ENCODE measurements at places on chromosomes 2 and 18.

- no peak for DNase-seq
Measured at GRCh38 chr2:52288596-52288995, 1256.7 kb upstream of the NRXN1 start.

GRCh38 chr2:53104263-53104662 is 663.3 kb upstream of the CHAC2 start:
- DNase-seq: no peak

DNA sequence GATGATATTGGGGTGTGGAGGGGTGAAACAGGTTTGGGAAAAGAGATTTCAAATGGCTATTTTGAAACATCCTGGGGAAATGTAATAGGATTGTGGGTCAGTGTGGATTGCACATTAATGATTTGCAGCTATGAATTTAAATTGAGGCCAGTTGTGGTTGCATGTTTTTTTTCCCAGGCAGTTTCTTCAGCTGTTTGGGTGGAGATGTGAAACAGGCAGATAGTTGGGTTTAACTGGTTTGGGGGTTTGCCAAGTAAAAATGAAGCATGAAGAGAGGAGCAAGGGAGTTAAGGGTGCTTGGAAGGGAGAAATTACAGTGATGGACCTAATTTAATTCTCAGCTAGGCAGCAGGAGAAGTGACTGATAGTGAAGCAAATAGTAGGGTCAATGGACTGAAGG is 16.8 kb downstream of the GPD2 start:
- no peak for DNase-seq

DNA sequence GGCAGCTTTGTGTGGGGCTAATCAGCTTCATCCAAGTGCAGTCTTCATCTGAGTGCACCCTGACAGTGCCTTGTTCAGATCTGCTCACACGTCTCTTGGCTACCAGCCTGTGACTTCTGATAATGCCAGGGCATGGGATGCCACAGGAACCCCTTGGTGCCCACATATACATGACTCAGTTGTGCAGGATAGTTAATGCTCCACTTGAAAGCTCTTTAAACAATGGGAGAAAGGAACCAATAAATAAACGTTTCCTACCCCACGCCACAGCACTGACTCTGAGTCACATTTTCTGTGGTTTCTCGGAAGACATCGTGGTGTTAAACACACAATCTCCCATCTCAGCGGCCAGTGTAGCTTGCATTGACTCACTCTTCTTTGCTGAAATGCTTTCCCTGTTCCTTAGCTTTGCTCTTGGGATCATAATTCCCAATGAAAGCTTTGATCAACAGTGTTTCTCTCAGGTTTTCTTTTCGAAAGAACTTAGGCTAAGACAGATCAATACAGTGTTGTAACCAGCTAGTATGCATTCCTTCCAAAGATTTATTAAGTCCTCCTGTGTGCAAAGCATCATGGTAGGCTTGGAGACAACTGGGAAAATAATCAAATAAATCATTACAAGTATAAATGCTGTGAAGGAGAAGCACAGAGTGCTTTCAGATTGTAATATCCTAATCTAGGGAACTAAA is 142.0 kb downstream of the COPS8 start:
- DNase-seq: no peak

- no peak for DNase-seq
Measured at GRCh38 chr2:27832396-27832795, 57.8 kb downstream of the RBKS start.

DNA sequence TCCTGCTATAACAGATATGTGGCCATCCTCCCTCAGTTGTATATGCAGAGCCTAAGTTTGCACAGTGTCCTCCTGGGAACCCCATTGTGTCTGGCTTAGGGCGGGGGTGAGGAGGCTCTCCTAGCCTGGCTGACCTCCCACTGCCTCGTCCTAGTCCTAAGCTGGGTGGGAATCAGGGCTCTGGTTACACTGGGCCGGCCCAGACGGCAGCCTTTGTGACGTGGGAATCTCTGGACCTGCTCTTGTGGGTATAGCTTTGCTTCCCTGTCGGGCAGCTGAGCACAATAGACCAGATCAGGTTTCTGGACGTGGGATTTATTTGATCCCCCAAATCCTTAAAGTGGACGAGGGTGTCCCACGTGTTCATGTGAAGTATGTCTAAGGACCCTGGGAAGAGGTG is 2.9 kb downstream of the ACKR3 start:
- DNase-seq: peak; percentile 51

DNA sequence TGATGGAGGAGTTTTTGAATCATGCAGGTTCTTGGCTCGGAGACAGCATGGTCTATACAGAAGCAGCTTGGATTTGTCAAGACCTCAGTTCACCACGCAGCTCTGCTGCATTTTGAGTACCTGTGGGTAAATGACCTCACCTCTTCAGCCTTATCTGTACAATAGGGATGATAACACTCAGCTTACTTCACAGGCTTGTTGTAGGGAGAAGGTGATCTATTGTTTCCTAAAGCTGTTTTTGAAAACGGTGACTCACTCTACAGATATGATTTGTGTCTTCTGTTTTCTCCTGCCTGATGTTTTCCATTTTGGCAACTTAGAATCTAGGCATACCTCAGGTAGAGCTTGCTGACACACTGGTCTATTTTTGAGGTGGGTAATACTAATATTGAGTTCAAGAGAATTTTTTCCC is 80.3 kb downstream of the FMNL2 start:
- DNase-seq: no peak

- DNase-seq: no peak
Measured at GRCh38 chr2:108492364-108492763, 41.9 kb upstream of the LIMS1 start.

DNA sequence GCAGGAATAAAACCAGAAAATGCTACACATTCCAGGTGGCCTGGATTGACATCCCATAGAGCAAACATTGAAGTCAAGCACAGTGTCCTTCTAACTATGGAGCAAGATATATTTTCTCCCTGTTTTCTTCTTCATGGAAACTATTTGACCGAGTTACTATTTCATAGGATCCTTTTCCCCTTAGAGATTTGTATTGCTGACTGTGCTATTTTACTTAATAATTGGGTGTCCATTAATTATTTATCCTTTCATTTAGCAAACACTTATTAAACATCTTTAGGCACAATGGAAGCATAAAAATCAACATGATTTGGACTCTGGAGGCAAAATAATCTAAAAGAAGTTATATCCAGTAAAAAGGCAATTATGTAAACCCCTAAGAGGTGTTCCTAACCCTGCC is 782.8 kb upstream of the ACVR2A start:
- DNase-seq: no peak

DNA sequence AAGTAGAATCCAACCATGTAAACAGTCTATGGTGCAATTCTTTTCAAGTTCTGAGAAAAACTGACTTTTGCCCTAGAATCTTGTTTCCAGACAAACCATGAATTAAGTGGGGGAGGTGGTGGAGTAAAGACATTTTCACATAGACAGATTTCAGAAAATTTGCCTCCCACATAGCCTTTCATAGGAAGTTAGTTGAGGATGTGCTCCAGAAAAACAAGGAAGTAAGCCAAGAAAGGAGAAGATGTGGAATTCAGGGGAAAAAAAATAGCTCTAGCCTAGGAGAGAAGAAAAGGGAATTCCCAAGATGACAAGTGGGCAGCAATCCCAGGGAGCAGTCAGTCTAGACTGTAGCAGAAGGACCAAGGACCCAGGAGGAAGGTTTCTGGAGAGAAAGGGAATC is 17.4 kb downstream of the RUFY4 start:
- DNase-seq: no peak

- no peak for DNase-seq
Measured at GRCh38 chr2:227411320-227411989, 23.7 kb upstream of the SCYGR1 start.

DNA sequence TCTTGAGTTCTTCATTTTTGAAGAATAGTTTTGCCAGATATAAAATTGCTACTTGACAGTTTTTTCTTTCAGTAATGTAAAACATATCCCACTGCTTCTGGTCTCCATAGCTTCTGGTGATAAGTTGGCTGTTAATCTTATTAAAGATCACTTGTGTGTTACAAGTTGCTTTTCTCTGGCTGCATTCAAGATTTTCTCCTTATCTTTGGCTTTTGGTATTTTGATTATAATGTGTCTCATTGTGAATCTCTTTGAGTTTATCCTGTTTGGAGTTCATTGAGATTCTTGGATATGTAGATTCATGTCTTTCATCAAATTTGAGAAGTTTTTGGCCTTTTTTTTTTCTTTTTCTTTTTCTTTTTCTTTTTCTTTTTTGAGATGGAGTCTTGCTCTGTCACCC is 20.2 kb upstream of the ADNP2 start:
- DNase-seq: no peak

GRCh38 chr2:174615871-174616436 is 18.4 kb upstream of the WIPF1 start:
- peak; percentile 44 for DNase-seq

DNA sequence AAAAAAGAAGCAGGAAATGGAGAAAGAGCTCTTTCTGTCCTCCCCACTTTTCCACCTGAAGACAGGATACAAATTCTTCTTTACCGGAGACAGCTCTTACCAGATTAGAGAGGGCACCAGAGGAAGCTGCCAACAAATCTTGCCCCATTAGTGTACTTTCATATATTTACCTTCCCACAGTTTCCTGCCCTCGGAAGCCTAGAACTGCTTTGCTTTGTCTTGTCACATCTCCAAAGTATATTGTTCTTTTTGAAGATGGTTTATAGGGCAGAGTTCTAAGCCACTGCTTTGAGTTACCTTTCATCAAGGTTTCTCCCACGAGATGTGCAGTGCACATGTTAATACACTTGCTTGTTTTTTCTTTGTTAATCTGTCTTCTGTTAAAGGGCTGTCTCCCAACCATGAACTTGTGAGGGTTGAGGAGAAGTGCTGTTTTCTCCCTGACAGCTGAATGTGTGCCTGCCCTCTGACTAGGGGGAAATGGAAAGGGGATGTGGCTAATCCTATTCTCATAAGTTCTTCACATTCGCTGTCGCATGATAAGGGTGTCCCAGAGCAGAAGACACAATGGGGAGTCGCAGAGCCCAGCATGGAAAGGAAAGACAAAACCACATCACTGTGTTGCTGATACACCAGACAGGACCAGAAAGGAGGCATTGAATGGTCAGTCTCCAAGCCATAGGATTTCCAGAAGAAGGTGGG is 24.2 kb downstream of the CENPA start:
- no peak for DNase-seq

DNA sequence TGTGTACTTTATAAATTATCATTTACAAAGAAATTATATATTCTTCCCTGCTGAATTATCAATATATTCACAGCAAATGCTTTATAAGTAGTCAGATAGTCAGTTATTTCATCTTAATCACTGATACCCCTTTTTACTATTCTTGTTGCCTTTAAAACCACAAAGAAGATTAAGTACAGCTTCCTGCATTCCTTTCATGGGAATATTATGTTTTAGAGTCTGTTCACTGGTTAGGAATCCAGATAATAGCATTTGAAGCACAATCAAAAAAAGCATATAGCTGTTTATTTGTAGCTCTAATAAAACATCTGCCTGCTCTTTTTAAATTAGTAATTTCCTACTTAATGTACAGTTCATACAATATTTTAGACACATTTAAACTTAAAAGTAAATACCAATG is 508.9 kb downstream of the FBXO15 start:
- no peak for DNase-seq

GRCh38 chr2:40102447-40102846 is 323.4 kb upstream of the THUMPD2 start:
- DNase-seq: no peak

GRCh38 chr2:198161151-198161550 is 356.8 kb downstream of the PLCL1 start:
- DNase-seq: no peak

- peak; percentile 16 for DNase-seq
Measured at GRCh38 chr18:48017635-48018034, 87.2 kb upstream of the SMAD2 start.

DNA sequence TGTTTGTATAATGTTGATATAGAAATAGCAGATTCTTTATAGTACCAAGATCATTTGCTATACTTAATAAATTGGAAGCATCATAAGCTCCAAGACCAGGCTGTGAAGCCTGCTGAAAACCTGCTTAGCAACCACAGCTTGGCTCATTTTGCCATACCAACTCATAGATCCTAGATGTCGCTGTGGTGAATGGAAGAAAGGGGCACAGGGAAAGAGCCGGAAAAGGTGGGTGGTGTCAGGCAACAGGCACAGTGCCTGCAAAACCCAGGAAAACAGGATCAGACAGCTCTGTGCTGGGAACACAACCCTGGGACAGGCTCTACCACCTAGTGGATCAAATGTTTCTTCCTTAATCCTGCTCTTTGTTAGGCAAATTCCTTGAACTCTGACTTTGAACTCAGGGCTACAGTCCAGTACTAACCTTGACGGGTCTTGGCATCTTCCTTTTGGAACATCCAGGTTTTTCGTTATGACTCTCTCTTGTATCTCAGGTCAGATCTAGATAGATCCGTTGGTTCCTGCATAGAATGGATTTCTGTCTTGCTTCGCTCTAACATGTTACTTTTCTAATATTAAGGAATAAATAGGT is 31.6 kb downstream of the TWSG1 start:
- DNase-seq: peak; percentile 70

GRCh38 chr2:68995916-68996315 is 17.1 kb upstream of the ANTXR1 start:
- DNase-seq: no peak

- DNase-seq: no peak
Measured at GRCh38 chr18:11183637-11184036, 34.3 kb upstream of the PIEZO2 start.

DNA sequence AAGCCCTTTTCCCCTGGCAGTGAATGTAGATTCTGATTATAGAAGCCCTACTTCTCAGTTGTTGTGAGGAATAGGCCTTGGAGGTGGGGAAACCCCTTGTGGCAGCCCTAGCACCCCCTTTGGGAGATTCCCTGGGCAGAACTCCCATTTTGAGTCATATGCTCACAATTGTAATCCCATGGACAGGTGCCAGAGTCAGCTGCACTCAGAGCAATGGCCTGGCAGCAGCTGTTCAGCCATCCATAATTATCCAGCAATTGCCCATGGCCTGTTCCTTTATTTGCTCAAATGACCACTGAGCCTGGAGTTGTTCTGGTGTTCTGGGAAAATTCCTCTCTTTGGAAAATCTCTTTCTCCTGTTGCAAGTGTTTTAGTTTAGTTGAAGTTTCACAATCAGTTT is 71.7 kb downstream of the PTRHD1 start:
- peak; percentile 85 for DNase-seq

- no peak for DNase-seq
Measured at GRCh38 chr18:36141576-36141975, 11.9 kb downstream of the ELP2 start.

GRCh38 chr2:143819190-143819735 is 690.0 kb downstream of the ARHGAP15 start:
- DNase-seq: no peak

GRCh38 chr2:126792993-126793392 is 105.7 kb upstream of the TEX51 start:
- DNase-seq: no peak

Measured in right hindlimb (tissue), 1 donor.